ENCODE measurements at places on chromosomes 1 and 21. TPM values are rescaled to one million over a fixed set of nuclear protein-coding genes. Genes with fewer than 3 reads are reported as not detected.

SMIM11 gene
- 9.6 TPM for total RNA-seq

PRCC gene
- total RNA-seq: 48.6 TPM

DNA sequence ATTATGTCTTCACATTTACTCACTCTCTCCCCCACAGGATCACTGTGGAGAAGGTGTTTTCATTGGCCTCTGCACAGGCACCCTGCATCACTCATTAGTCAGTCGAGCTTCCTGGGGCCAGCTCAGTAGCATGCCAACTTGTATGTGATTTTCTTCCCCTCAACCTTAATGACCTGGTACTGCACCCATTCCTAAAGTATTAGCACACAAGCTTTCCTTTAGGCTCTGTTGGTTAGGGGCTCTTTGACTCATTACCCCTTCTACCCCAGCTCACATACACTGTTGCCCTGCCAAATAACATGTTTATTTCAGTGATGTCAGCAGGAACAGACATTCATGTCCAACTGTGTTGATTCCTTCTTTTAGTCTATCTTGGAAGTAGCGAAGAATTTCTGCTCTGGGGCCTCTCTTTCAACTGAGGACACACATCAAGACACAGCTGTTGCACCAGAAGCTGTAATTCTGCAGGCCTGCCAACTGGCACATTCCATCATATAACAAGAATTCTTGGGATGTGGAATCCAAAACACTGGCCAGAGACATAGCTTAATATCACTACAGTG, 603.5 kb upstream of the ADAMTS5 start:
- DNase-seq: peak; percentile 83

DNA sequence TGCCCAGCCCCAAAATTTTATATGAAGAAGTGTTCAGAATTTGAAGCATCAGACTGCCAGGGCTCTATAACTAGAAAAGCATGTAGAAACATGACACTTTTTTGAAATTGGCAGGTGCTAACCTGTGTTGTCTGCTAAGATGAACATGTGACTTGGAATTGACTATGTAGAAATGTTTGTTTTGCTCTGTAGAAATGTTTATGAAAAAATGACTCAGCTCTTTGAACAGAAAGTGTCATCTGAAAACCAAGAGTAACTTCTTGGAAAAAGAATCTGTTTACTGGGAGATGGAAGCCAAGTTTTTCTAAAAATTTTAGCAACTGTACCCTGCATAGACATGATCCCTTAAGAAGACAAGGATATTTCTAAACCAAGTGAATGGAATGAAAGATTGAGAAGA, 59.2 kb downstream of the LHX9 start:
- no peak for DNase-seq

DNA sequence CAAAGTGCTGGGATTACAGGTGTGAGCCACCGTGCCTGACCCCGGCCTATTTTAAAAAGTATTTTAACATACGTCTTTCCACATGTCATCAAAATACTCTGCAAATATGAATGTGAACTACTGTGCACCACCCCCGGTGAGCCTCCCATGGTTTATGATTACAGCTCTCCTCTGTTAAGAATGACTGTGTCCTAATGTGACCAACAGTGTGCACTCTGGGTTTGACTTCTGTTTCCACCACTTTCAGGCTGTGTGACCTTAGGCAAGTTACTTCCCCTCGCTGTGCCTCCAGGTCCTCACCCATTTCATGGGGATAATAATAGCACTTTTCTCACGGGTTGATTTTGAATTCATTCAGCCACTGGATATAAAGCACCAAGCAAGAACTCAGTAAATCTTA, 14.7 kb downstream of the AMPD2 start:
- DNase-seq: no peak

DNA sequence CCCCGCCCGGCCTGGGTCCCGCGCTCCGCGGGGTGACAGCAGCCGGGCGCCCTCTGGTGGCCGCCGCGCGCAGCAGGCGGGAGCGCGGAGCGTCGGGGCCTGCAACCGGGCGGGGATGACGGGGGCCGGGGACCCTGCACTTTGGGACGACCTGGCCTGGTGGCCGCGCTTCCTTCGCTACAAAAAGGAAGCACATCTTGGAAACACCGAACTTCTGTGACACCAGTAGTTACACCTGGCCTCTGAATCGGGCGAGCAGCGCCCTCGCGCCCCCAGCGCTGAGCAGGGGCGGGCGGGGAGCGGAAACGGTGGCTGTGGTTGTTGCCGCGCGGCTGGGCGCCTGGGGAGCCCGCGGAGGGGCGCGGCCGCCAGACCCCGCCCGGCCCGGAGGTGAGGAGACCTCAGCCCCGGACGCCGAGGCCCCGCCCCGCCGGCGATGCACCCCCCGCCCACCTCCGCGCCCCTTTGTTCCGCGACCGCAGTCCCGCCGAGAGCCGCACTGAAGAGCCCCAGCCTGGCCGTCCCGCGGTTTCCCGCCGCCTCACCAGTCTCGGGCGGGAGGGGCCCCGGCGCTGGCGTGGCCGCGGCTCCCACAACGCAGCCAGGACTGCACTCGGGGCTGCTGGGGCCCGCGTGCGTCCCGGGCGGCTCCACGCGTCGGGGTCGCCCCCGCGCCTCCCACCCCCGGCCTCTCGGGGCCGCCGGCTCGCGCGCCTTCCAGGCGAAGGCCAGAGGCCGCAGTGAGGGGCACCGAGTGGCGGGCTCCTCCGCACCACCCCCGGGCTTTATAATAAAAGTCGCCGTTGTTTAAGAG, 59.3 kb downstream of the H3-3A start:
- peak; percentile 88 for DNase-seq

DNA sequence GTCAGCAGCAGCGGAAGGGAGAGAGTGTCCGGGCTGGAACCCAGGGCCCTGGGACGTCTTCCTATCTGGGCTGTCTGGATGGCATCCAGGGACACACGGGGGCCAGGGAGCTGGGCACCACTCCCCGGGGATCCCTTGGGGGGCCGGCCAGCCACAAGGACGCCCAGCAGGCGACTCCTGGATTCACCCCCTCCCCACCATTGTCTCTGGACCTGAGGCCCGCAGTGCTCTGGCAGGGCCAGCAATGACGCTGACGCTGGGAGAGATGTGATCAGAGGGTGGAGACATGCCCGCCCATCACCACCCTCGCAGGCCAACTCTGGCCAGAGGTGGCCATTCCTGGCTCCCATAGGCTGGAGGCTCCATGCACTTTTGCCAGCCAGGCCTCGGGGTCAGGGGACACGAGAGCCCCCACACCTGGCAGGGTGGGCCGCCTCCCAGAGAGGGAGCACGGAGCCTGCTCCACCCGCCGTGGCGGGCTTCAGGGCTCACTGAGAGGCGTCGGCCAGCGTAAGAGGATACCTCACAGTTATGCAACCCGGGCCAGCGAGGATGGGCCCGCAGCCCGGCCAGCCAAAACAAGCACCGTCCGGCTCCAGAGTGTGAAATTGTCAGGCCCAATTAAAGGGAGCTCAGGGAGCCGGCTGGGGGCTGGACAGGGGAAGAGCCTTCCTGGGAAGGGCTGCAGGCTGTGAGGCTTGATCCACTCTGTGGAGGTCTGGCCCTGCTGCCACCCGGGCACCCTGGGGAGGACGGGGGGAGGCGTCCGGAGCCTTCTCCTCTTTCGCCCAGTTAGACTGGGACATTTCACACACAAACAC, 10.3 kb downstream of the ACTRT2 start:
- peak; percentile 92 for DNase-seq

- no peak for DNase-seq
Measured at GRCh38 chr21:25895565-25896205, 160.9 kb downstream of the GABPA start.
